ENCODE measurements at places on chromosomes 5 and 9.

- DNase-seq, result no peak
Observed at GRCh38 chr5:92991581-92992067, 589.4 kb downstream of the NR2F1-AS1 start.

DNA sequence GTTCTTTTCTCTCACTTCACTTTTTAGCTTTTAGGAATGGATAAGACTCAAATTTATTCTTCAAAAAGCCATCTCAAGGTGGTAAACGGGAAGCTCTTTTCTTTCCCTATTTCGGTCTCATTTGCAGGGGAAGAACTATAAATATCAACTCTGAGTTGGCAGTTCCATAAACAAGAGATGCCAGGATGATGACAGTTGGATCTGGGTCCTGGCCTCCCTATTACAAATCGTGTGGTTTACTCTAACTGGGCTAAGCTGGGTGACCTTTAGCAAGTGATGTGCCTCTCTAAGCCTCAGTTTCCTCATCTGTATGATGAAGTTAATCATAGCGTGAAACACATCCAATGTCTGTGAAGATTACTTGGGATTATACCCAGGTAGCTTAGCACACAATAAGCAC lies 44.2 kb downstream of the TLE4 start:
- no peak for DNase-seq

DNA sequence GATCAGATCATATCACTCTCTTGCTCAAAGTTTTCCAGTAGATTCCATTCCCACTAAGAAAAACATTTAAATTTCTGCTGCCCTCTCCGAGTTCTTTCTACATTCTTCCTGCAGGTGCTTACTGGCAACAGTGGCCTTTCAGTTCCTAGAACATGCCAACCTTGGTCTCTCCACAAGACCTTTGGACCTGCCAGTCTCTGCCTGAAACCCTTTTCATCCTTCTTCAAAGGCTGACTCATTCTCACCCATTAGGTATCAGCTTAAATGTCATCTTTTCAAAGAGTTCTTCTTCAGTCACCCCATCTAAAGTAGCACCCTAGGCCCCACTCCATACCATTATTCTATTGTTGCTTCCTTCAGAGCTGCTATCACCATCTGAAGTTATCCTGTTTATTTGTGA lies 21.8 kb downstream of the PPIC start:
- no peak for DNase-seq

- no peak for DNase-seq
Observed at GRCh38 chr9:138044485-138045383, 167.2 kb downstream of the CACNA1B start.

DNA sequence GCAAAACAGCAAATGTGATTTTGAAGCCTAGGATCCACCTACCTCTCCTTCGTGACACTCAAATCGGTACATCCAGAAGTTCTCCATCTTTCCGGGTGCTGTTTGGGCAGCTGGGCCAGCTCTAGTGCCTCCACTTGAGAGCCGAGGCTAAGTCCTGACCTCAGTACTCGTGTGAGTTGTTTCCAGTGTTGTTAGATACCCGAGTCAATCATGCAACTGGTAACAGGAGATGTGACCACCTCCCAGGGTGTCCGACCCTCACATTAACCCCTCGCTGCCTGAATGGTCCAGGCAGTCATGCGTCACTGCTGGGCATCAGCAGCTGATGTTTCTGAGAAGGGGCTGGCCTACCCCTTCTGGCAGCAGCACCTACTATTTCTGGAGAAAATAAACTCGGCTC lies 170.3 kb downstream of the ENTREP1 start:
- no peak for DNase-seq

GRCh38 chr5:151058891-151059489 lies 21.8 kb downstream of the TNIP1 start:
- DNase-seq, result no peak

GRCh38 chr9:115627511-115627910 lies 509.6 kb upstream of the TNC start:
- DNase-seq, result no peak

DNA sequence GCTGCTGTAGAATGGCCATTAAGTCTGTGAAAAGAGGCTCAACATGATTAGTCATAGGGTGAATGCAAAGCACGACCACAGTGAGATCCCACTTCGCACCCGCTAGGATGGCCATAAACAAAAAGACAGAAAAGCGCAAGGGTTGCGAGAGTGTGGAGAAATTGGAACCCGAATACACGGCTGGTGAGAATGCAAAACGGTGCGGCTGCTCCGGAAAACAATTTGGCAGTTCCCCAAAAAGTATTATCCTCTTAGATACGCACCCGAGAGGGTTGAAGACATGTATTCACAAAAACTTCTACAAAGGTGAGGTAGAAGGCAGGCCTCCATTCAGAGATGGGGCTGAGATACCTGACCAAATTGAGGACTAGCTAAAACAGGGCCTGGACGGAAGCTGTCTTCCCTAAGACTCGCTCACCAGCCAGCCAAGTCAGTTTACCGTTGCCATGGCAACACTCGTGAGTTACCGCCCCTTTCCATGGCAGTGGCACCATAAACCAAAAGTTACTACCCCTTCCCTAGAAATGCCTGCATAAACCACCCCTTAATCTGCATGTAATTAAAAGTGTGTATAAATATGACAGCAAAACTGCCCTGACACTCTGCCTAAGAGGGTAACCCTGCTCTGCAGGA lies 726 bp upstream of the PSMB7 start:
- DNase-seq, result no peak

DNA sequence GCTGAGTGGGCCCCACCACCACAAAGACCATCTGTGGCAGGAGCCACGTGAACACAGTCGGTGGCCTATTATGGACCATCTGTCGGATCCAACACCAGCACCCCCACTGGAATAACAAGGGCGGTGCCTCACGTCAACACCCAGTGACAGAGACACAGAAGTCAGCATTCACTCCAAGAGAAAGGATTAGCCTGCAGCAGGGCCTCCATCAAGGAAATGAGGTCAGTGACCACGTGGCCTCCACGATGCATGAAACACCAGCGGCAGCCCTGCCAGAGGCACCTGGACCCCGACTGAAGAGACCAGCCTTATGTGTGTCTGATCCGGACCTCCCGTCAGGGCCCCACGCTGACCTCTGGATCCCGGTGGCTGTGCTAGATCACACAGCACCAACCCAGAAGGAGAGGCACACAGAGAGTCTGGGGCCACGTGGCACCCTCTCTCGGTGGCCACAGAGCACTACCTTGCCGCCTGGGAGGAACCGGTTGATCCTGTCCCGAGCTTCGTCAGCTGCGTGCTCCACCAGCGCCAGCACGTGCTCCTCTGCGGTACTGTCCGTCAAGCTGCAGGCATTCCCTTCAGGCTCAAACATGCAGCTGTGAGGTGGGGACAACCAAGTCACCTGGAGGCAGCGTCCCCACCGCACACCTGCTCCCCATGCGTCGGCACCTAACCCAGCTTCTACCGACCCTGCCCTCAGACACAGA lies 9.0 kb downstream of the BRD9 start:
- DNase-seq, result no peak

DNA sequence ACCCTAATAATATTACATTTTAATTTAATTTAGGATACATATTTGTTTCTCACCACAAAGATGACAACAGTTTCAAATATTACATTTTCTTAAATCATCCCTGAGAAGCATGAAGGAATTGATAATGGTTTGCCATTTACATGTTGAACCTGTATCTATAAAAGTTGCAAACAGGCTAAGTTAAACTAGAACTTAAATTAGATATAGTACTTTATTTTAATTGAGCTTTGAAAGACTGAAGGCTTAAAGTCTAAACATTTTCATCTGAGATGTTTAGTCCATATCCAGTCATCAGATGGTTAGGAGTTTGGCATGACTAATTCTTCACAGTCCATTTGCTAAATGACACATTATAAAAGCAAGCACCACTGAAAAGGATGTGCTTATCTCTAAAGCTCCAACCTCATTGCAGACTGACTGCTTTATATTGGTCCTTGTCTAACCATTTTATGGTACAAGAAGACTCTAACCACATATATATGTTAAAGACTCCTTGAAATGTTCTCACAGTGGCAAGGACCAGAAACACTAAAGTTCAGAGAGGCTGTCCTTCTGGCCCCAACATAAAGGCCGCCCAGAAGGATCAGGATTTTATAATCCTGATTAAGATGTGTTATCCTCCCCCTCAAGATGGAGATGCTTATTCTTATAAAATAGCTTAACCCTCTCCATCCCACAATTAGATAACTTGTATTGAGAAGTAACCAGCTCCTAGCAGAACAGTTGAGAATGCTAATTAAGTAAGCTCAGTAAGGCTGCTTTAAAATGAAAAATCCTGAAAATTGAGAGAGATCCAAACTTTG lies 25.8 kb downstream of the WNT8A start:
- DNase-seq, result no peak

- no peak for DNase-seq
Observed at GRCh38 chr9:29319736-29320513, 1746.6 kb upstream of the C9orf72 start.

DNA sequence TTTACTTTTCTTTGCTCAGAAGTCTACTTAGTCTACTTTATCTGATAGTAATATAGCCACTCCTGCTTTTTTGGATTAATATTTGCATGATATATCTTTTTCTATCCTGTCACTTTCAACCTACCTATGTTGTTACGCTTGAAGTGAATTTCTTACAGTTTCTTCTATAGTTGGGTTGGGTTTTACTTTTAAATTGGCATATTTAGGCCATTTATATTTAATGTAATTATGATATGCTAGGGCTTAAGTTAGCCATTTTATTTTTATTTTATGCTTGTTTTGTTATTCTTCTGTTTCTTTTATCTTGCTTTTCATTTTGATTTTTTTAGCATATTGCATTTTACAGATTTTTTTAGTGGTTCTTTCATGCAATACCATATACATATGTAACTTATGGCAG lies 164.7 kb downstream of the AOPEP start:
- DNase-seq, result no peak

- DNase-seq, result no peak
Observed at GRCh38 chr5:148729182-148729581, 74.9 kb upstream of the HTR4 start.

DNA sequence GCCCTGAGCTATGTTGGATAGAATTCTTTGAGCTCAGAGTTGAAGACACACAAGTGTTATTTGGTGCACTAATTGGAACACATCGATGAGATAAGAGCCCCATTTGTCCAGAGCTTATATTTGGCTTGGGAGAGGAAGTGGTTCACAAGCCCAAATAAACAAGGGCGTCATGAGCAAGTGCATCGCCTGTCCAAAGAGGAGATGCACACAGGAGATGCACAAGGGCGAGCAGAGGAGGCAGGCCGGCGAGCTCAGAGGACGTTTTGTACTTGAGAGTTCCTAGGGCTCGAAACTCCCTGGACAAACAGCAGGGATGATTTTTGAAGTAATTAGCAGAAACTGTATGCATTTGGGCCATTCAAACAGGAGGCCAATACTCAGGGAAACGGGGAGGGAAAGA lies 212.8 kb upstream of the IRX1 start:
- DNase-seq, result no peak

- DNase-seq, result no peak
Observed at GRCh38 chr9:131020388-131020787, 11.4 kb downstream of the LAMC3 start.

GRCh38 chr9:9142001-9142400 lies 1342.4 kb upstream of the DMAC1 start:
- no peak for DNase-seq

DNA sequence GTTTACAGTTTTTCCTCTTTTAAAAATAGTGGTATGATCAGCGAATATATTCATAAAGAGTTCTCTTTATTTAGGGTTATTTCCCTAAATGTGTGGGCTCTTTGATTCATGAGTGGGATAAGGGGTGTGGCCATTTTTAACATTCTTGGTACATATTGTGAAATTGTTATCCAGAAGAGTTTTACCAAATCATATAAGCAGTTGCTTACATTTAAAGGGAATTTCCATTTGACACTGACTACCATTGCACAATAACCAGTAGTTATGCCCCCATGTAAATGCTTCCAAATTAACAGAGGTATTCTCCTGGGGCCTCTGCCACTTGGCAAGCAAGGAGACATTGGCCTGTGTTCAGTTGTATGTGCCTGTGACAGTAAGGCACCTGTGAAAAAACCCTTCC lies 27.2 kb downstream of the SLC25A48 start:
- no peak for DNase-seq

DNA sequence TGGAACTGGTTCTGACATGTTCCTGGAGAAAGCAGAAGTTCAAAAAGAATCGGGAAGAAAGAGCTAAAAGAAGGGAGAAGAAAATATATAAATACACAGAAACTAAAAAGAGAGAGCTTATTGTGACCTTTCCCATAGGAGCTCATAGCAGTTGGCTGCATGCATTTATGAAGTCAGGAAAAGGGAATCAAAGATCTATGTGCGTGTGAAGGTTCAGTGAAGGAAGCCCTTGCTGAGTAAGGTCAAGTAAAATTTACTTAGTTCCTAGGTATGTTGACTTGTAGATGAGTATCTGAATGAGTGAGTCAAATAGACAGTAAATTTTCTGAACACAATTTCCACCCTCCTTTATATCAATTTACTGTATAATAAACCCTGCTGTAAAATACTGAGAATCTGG lies 632.5 kb downstream of the SLCO4C1 start:
- DNase-seq, result no peak

DNA sequence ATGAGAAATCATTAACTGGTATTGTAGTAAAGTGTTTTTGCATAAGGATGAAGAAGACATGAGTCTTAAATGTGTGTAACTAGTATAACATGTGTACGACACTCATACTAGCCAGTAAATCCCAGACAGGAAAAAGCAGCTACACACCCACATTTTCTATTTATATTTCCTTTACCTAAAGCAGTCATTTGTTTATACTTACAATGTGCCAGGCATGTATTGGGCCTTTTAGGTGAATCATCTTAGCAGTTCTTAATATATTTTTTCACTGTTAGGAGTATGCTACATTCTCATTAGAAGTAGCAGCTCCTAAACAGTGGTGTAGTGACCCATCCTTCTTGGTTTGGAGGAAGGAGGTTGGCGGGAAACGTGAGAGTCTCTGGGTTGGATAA lies 55.8 kb upstream of the TMC1 start:
- no peak for DNase-seq

DNA sequence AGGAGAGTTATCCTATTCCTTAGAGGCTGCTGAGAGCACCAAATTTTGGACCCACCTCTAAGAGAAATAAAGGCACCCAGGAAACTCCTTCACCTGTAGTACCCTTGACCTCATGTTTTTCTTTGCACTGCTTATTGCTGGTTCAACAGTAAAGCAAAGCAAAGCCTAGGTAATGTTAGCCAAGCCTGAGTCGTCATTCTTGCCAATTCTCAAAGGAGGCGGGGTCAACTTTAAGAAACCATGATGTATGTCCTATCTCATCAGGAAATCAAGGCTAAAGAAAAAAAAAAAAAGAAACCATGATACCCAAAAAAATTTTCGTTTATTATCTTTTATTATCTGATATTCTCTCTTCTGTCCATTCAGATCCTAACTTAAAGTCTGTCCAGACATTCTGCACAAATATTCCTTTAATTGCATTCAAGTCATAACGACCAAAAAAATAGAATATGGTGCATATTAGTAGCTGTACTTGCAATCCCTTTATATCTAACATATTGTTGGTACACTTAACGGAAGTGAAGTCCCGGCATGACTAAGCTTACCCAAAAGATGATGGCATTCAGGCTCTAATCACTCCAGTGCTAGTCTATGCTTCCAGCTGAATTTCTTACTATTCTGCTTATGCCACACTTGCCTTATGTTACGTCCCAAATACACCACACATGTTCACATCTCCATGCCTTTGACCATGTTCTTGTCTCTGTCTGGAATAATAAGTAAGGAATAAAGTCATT lies 1.8 kb downstream of the AUH start:
- DNase-seq, result no peak

GRCh38 chr5:135013445-135013844 lies 20.6 kb downstream of the PITX1 start:
- no peak for DNase-seq

All from activated naive CD8-positive, alpha-beta T cell treated with anti-CD3 and anti-CD28 coated beads, Interleukin-2, amount 50 U/mL, for 24 hours (primary cell).